Sciatic nerve (tissue), 2 donors: ENCODE measurements at places on chromosomes 12 and 14. TPM values are rescaled to one million over a fixed set of nuclear protein-coding genes. Genes with fewer than 3 reads are reported as not detected.

The SLC8A3 gene
- total RNA-seq, result 0.53 TPM

DNA sequence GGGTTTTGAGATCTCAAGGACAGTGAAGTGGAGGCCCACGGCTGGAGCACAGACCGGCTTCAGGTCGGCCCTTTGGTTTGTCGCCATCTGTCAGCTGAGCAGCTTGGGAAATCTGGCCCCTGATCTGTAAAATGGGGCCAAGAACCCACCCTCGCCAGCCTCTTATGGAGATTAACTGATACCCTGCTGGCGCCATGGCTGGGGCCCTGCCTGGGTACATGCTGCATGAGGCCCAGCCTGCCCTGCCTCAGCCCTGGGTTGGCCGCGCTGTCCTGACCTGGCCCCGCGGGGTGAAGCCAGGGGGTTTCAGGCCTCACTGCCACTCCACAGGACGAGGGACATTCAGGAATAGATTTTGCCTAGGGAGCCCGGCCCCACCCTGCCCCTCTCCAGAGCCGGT, 33.9 kb upstream of the MEG3 start:
- DNase-seq, result no peak

DNA sequence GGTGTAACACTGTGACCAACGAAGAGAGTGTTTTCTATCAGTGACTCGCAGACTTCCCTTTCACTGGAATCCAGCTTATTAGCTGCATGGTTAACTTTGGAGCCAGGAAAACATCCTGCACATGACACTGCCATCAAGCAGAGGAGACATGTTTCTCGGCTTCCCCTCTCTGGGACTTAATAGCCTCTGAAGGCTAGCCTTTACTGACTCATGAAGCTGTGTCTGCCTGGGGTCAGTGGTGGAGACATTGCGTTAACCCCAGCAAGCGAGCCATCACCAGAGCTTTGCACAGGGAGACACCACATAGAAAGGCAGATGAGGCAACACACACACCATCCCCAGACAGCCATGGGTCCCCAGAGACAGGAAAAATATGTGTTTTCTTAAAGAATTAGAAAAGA, 126.9 kb upstream of the PRICKLE1 start:
- no peak for DNase-seq

DNA sequence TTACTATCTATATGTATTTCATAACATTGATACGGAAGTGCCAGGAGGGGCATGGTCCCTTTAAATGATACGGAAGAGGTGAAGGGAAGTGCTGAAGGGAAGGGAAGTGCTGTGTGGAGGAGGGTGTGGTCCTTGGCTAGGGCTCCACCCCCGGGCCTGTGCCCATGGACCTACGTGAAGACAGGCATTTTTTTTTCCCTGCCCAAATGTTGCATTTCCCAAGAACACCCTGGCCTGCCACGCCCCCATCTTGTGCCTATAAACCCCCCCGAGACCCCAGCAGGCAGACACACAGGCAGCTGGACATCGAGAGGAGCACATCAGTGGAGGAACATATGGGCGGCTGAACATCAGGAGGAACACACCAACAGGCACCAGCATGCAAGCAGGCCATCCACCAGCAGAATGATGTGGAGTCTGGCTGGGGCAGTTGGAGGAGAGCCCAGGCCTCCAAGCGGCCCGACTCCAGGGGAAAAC, 134.1 kb downstream of the SLC41A2 start:
- no peak for DNase-seq

The ATG101 gene
- 28.2 TPM for total RNA-seq

DNA sequence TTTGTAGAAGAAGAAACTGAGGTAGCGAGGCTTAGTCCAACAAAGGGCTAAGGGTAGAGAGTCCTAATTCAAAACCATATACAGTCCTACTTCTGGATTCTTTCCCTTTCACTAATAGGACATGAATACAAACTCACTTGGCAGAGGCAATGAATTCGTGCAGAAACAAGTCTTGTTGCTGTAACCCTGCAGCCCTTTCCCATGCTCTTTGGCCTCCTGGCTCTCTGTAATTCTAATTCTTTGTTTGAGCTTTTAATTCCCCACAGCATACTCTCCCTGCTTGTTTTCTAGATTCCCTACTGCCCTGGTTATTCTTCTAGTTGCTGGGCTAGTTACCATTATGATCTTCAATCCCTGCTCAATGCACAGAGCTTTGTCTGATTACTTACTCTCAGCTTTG, 381.4 kb downstream of the ETNK1 start:
- DNase-seq, result no peak

The PTPN6 gene
- 35.0 TPM for total RNA-seq

The RNASE3 gene
- 0.71 TPM for total RNA-seq

The SERPINA1 gene
- 28.5 TPM for total RNA-seq

The PDE3A gene
- total RNA-seq, result 10.1 TPM

The TAPBPL gene
- 23.5 TPM for total RNA-seq

The NOVA1 gene
- total RNA-seq, result 40.5 TPM

The CCDC197 gene
- total RNA-seq, result not detected

DNA sequence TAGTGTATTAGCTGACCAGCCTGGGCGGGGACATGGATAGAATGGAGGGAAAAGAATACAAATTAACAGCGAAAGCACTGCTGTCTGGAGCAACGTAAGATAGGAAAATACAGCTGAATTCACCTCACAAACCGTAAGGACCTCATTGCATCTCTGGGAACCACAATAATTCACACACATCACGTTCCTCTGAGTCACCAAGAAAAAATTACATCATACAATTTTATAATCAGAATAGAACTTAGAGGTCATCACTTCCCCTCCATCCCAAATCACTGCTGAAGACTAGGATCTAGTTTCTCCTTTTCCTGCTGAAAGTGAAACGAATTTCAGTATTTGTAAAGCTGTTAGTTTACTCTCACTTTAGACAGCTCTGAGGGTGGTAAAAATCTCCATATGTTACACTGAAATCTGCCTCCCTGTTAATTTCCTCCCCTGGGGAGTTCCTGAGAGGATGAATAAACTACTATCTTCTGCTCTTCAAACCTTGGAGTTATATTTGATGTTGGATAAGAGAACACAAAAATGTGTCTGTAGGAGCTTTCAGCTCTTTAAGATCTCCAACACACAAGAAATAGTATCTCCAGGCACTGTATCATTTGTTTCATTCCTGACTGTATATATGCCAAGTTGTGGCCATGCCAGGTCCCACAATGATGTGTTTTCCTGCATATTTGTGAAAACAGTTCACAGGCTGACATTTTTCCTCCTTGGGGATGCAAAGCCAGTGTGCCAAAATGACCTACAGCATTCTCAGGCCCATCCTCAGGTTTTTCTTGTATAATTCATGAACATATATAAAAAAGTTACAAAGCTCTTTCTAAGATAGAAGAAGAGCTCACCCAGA, 63.8 kb upstream of the SSTR1 start:
- no peak for DNase-seq

GRCh38 chr14:93645200-93645599, 143.1 kb downstream of the PRIMA1 start:
- DNase-seq, result no peak

DNA sequence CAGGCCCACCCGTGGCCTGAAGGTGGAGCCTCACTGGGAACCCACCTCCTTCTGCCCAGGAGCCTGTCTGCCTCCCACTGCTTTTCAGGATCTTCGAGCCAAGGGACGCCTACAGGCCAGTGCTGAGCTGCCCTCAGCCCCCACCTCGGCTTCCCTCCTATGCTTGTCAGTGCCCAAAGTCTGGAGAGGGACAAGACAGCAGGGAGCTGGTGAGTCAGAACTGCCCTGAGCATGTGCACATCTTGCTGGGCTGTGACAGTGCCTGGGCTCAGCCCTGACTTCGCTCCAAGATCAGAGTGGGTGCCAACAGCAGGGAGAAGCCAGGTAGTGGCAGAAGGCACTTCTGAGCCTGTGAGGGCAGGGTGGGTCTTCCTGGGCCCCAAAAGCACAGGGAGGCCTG, 286.8 kb downstream of the AEBP2 start:
- DNase-seq, result no peak

The GPR84 gene
- 0.53 TPM for total RNA-seq

- no peak for DNase-seq
These were observed 111.6 kb downstream of the BBS10 start for GRCh38 chr12:76236640-76237039.

The LRP6 gene
- total RNA-seq, result 56.1 TPM

- no peak for DNase-seq
These were observed 644.9 kb upstream of the FLRT2 start for GRCh38 chr14:84885061-84885460.

DNA sequence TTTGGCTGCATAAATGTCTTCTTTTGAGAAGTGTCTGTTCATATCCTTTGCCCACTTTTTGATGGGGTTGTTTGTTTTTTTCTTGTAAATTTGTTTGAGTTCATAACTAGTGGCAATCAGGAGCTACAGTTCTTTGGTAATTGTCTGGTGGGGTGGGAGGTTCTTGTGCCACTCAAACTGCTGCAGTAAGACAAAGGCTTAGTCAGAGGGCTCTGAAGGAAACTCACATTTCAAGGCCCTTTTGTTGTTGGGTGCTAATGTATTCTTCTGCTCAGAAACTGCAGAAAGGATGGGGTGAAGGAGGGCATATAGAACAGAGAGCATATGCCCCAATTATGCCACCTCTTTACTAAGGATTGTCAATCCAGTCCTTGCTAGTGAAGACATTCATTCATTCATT, 21.9 kb downstream of the MYRFL start:
- DNase-seq, result no peak

- DNase-seq, result no peak
These were observed 46.8 kb upstream of the EIF5 start for GRCh38 chr14:103286968-103287850.

GRCh38 chr12:124490584-124491305, 76.7 kb downstream of the NCOR2 start:
- no peak for DNase-seq

The SLCO1B1 gene
- not detected for total RNA-seq

The MAP3K9 gene
- total RNA-seq, result 0.36 TPM

The SERPINA3 gene
- 77.1 TPM for total RNA-seq

DNA sequence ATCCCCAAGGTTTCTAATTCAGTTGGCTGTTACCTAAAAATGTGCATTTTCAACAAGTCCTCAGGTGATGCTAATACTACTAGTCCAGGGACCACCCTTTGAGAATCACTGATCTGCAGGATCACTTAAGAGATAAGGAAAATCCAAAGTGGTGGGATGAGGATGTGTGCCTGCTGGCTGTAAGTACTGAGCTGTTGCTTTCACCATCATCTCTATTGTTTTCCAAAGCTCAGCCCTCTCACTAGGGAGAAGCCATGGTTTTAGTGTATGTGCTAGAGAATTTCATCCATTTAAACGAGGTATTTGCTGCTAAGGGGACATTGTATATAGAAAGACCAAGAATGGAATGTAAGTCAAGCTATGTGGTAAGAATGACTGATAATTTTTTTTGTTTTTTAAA, 202.3 kb downstream of the KIF21A start:
- no peak for DNase-seq

DNA sequence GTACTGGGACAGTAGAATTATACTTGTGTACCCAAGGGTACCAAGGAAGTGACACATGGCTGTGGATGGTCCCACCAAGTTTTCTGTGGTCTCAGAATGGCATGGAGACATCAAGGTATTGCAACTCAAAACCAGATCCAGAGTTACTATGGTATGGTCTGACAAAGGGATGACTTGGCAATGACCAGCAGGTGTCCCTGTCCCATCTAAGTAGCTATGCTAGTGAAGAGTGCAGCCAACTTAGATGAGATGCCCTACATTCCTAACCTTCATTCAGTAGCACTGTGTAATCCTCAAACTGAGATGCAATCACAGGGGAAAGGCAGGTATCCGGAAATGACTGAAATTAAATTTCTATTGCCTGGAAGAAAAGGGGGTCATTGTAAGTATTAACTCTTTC, 188.7 kb upstream of the TMEM260 start:
- DNase-seq, result no peak

The PLCZ1 gene
- total RNA-seq, result not detected

- no peak for DNase-seq
These were observed 6.4 kb upstream of the SLC38A4 start for GRCh38 chr12:46832130-46832704.
